ENCODE measurements at places on chromosomes 11 and 22.

DNA sequence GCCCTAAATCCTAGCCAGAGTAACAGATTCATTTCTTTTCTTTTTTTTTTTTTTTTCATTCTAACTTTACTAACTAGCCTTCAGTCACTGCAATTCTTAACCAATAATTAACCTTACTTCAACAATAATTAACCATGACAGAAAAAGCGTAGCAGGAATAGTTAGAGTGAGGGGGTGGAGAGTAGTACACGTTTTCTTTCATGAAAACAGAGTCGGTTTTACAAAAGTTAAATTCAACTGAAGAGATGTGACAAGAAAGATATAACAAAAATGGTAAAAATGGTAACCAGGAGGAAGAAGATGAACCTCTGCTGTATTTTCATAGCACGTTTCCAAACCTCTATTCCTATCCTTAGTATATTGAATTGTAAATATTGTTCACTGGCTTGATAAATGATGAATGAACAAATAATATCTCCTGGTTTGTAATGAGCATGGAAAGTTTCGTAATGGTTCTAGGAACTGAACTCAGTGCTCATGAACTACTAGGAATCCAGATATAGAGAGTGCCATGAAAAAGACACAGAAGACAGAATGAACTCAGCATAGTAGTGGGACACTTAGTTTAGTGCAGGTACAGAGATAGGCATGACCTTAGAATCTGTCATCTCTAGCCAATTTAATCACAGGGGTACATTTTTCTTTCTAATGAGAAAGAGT lies 116.5 kb upstream of the ANO5 start:
- no peak for DNase-seq

- no peak for DNase-seq
Measured at GRCh38 chr11:109521571-109522086, 99.6 kb downstream of the C11orf87 start.

- DNase-seq = no peak
Measured at GRCh38 chr11:79101656-79102055, 339.2 kb downstream of the TENM4 start.

GRCh38 chr11:2270322-2271076 lies at the start of gene ASCL2:
Gene ASCL2 (minus strand): TSS chr11:2270588. CDS start chr11:2270332, 256 bp downstream.
- DNase-seq = no peak

DNA sequence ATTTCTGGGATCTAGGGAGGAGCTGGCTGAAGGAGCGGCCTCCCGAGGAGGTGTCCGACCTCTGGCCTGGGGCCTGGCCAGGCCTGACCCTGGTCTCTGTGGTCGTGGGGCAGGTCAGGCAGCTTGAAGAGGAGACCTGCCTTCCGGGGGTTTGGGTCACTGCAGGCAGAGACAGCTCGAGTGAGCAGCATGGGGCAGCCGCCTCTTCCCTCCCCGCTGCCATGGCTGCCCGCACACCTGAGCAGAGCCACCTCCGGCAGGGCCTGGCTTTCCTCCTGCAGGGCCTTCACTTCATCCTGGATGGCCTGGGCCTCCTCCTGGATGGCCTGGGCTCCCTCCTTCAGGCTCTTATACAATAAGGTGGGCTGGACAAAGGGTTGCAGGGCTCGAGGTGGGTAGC lies 8.0 kb upstream of the NAALADL1 start:
- DNase-seq = no peak

- DNase-seq = no peak
Measured at GRCh38 chr11:73225851-73226250, 7.8 kb downstream of the P2RY2 start.

- no peak for DNase-seq
Measured at GRCh38 chr11:88410656-88411055, 73.1 kb upstream of the CTSC start.

DNA sequence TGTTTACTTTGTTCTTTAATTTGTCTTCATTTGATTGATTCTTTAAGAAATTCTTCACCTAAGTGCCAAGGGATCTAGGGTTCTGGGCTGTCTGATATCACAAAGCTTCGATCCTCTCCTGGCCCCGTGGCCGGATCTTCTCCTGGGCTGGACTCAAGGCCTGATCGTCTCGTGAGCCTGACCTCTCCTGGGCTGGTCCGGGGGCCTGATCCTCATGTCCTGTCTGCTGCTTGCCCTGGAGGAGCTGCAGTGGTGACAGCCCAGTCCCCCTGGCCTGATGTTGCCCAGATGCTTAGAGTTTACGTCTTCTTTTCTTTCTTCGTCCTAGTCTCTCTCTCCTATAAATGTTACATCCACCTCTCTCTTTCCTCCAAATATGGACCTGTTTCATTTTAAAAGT lies 3.3 kb downstream of the NADSYN1 start:
- DNase-seq = no peak

- no peak for DNase-seq
Measured at GRCh38 chr11:128931668-128932067, 11.0 kb downstream of the TP53AIP1 start.

- no peak for DNase-seq
Measured at GRCh38 chr11:105224482-105225253, 85.1 kb upstream of the CARD18 start.

GRCh38 chr22:46953968-46954765 lies 191.7 kb downstream of the TBC1D22A start:
- no peak for DNase-seq

GRCh38 chr11:86673055-86673843 lies 833 bp upstream of the ME3 start:
- DNase-seq = no peak

- DNase-seq = no peak
Measured at GRCh38 chr22:42343531-42344081, 73.2 kb upstream of the TCF20 start.

- DNase-seq = no peak
Measured at GRCh38 chr11:74084796-74085541, 76.1 kb upstream of the UCP3 start.

DNA sequence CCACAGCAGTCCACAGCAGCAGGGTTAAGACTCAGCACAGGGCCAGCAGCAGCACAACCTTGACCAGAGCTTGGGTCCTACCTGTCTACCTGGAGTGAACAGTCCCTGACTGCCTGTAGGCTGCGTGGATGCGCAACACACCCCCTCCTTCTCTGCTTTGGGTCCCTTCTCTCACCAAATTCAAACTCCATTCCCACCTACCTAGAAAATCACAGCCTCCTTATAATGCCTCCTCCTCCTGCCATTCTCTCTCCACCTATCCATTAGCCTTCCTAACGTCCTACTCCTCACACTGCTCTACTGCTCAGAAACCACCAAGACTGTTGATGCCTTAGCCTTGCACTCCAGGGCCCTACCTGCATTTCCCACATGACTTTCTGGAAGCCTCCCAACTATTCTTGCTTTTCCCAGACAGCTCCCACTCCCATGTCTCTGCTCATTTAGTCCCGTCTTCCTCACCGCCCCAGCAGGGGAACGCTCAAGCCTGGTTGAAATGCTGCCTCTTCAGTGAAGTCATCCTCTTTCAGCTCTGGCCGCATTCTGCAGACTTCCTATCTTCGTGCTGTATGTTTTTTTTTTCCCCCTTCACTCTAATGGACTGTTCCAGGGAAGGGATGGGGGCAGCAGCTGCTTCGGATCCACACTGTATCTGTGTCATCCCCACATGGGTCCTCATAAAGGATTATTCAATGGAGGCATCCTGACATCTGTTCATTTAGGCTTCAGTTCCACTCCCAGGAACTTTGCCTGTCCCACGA lies 3.3 kb downstream of the IL18BP start:
- no peak for DNase-seq

DNA sequence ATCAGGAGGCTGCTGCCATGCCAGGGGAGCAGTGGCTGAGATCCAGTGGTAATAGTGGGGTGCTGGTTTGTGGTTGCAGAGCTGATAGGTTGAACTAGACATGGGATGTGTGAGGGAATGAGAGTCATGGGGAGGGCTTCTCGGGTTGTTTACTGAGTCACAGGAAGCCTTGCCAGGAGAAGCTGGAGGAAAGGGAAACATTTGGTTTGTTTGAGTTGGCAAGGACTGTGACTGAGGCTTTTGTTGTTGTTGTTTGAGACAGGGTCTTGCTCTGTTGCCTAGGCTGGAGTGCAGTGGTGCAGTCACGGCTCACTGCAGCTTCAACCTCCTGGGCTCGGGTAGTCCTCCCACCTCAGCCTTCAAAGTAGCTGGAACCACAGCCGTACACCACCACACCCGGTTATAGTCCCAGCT lies 49.3 kb downstream of the CABIN1 start:
- peak; percentile 25 for DNase-seq

GRCh38 chr22:28792491-28793383 lies 7.6 kb downstream of the XBP1 start:
- no peak for DNase-seq

GRCh38 chr11:108939135-108939534 lies 274.3 kb downstream of the DDX10 start:
- DNase-seq = no peak

GRCh38 chr22:19872779-19873137 lies 18.1 kb upstream of the GNB1L start:
- no peak for DNase-seq

DNA sequence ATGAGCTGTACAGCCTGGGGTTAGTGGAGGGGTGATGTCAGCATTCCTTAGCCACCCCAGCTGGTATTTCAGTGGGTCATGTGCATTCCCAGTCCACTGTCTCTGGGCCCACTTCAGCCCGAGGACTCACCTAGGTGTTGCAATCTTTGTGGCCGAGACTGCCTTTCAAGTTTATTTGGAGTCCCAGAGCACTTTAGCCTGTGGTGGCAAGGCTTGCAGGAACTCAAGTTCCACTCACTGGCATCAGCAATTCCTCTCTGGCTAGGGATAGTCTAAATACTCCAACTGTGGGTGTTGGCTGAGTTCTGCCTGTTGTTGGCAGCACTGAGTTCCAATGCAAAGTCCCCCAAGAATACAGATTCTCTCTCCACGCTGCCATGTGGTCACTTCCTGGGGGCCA lies 191.6 kb upstream of the PGR start:
- no peak for DNase-seq

DNA sequence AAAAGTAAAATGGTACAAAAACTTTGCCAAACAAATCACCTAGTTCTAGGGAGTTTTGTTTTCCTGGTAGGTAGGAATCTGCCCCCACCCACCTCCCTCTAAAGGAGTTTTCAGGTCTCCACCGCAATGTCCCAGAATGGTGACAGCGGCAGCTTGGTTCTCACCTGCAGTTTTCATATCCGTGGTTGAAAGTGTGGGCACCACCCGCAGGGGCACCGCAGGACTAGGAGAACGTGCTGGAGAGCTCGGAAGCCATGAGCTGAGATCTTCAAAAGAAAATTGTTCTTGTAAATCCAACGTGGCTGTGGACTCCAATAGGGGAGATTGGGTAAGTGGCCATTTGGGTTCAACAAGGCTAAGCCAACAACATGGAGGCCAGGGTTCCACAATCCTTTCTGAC lies 10.8 kb downstream of the NFRKB start:
- DNase-seq = no peak

DNA sequence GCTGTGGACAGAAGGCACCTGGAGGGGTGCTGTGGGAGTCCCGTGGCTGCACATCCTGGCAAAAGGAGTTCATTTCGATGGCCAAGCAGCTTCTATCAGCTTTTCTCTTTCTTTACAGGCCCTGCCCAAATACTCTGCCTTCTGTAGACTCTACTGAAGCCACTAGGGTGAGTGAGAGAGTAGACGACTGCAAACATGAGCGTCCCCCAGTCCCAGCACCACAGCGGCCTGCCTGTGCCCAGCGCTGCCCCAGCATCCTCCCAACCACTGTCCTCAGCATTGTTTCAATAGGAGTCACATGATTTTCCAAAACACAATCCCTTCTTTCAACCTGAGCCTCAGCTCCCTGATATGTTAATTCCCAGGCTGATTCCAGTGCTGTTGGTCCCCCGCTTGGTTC lies 110.0 kb downstream of the KIRREL3 start:
- peak; percentile 92 for DNase-seq

GRCh38 chr22:41772198-41772597 lies 28.3 kb upstream of the CCDC134 start:
- DNase-seq = no peak

- DNase-seq = peak; percentile 43
Measured at GRCh38 chr11:66915866-66916265, 42.3 kb downstream of the PC start.

- DNase-seq = no peak
Measured at GRCh38 chr11:4436411-4436810, 12.7 kb upstream of the OR52K2 start.
